WERI-Rb-1 (cell line): ENCODE measurements at places on chromosomes 3 and 15.

GRCh38 chr3:194312186-194312742 is 38.9 kb downstream of the CPN2 start:
- DNase-seq, result no peak

GRCh38 chr3:132730891-132731580 is 8.8 kb upstream of the NPHP3 start:
- DNase-seq, result peak; percentile 20

- no peak for DNase-seq
Measured at GRCh38 chr3:7489417-7489816, 628.5 kb downstream of the GRM7 start.

GRCh38 chr3:93904568-93904967 is 69.1 kb downstream of the PROS1 start:
- DNase-seq, result no peak

- no peak for DNase-seq
Measured at GRCh38 chr3:125239266-125239665, 26.7 kb upstream of the SLC12A8 start.

DNA sequence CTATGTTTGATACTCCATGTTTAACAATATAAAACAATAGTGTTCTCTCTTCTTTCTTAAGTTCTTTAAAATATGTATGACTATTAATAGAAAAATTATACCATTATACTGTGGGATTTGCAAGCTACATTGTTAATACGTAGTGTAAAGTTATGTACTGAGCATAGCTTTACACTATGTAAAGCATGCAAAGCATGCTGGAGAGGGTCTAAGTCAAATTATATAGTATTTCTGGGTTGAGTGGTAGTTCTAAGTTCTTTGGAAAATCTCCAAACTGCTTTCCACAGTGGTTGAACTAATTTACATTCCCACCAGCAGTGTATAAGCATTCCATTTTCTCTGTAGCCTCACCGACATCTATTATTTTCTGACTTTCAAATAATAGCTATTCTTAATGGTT is 253.0 kb downstream of the RAP2B start:
- no peak for DNase-seq
